SK-N-SH (cell line): ENCODE measurements at places on chromosomes 3 and 15. TPM values are rescaled to one million over a fixed set of nuclear protein-coding genes. Genes with fewer than 3 reads are reported as not detected.
A peak's percentile ranks its signal among the peaks of the same experiment; 100 is the strongest.

DNA sequence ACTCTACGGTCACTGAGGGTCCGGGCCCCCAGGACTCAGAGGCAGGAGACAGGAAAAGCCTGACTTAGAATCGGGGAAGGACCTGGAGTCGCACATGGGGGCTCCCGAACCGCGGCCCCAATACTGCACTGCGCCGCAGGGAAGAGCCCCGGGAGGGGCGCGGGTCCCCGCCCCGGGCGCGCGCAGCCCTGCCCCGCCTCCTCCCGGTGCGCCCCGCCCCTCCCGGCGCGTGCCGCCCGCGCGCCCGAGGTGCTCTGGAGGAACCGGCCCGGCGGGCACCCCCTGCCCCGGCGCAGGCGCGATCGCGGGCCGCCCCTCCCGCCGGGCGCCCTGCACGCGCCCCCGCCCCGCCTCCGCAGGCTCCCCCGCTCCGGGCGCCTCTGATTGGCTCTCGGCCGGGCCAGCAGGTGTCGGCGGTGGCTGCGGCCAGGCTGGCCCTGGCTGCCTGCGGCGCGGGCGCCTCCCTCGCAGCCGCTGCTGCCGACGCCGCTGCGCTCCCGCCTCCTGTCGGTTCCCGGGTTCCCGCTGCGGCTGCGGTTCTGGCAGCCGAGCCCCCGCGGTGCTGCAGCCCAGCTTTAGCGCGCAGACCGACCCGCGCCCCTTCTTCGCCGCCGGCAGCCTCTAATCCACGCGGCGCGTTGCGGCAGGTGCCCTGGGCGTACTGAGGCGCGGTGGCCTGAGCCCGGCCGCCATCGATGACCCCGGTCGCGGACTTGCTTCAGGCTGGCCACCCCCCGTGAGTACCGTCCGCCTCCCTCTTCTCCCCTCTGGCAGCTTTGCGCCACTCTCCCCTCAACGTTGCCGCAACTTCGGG, at the start of gene MYRIP:
Gene MYRIP, plus strand, starts transcription at position 429 of the 814 bp plus-strand sequence. CDS start 91,208 bp downstream, outside the sequence.
- no peaks in the 10 kb centered on the region for H3K36me3 ChIP-seq
- H3K27ac ChIP-seq = no peak within 1 kb of the TSS
- H3K4me1 ChIP-seq = peaks cover 16% of the 10 kb centered on the region; the same call in 1 of the 2 replicates

Gene ANKRD34C
- not detected in 2 replicates for polyA plus RNA-seq

GRCh38 chr15:33735637-33736247, 232.6 kb upstream of the CHRM5 start:
- H3K27ac ChIP-seq = no peak overlapping the region
- peak; percentile 51 for DNase-seq
- no peak overlapping the region for H3K4me3 ChIP-seq
- H3K27me3 ChIP-seq = no peaks in the 10 kb centered on the region

Gene HYAL1
- polyA plus RNA-seq = 0.30 and 0.49 TPM in 2 replicates

Gene GRM7
- polyA plus RNA-seq = 0.03 and 0.29 TPM in 2 replicates

Gene CATSPER2
- 0.62 and 0.96 TPM in 2 replicates for polyA plus RNA-seq

GRCh38 chr3:139106013-139106932, 61.6 kb upstream of the PRR23C start:
- H3K27me3 ChIP-seq = peaks cover 15% of the 10 kb centered on the region
- H3K4me3 ChIP-seq = no peak overlapping the region
- no peaks in the 10 kb centered on the region for H3K36me3 ChIP-seq
- no peak for DNase-seq

DNA sequence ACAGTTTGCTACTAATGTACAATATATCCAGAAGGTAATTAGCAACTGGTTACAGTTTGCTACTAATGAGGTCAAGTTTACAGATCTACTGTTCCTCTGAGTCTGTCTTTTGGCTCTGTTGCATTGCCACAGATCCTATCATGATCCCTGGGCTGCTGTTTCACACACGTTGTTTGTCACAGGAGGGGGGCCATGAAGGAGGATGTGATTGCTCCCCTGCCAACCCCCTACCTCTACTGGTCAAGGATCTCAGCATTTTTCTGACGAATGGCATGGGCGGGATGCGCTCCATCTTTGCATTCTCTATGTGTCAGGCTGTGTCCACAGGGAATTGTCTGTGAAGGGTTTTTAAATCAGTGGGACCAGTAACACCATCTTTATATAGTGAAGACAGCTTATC, 91.9 kb downstream of the CHL1 start:
- no peak overlapping the region for H3K27ac ChIP-seq
- no peaks in the 10 kb centered on the region for H3K36me3 ChIP-seq
- DNase-seq = peak; percentile 35
- H3K4me1 ChIP-seq = peaks cover 11% of the 10 kb centered on the region
- H3K4me3 ChIP-seq = no peak overlapping the region

Gene GABPB1
- polyA plus RNA-seq = 12.8 and 14.2 TPM in 2 replicates

Gene OIP5
- 7.2 and 8.4 TPM in 2 replicates for polyA plus RNA-seq

GRCh38 chr15:60006873-60007272, 2.8 kb downstream of the FOXB1 start:
- no peak overlapping the region for H3K27ac ChIP-seq
- DNase-seq = no peak
- no peaks in the 10 kb centered on the region for H3K36me3 ChIP-seq
- no peaks in the 10 kb centered on the region for H3K4me1 ChIP-seq
- peak overlapping the region; percentile 57; the same call in 1 of the 2 replicates for H3K4me3 ChIP-seq

Gene ZNF80
- not detected in 2 replicates for polyA plus RNA-seq

DNA sequence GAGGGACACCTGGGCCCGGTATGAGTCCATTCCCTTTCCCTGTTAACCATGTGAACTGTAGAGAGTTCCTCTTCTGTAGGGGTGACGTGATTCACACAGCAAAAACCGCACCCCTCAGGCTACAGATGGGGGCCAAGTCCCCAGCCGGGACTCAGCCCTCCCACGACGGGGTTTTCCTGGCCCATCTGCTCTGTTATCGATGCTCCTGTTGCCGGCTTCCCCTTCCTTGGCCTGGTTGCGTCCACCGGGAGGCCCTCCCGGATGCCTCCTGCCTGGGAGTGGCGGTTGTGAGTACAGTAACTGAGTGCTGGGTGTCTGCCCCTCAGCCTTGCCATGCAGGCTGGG, 817 bp upstream of the PLXNA1 start:
- no peak for DNase-seq
- H3K27me3 ChIP-seq = no peaks in the 10 kb centered on the region

DNA sequence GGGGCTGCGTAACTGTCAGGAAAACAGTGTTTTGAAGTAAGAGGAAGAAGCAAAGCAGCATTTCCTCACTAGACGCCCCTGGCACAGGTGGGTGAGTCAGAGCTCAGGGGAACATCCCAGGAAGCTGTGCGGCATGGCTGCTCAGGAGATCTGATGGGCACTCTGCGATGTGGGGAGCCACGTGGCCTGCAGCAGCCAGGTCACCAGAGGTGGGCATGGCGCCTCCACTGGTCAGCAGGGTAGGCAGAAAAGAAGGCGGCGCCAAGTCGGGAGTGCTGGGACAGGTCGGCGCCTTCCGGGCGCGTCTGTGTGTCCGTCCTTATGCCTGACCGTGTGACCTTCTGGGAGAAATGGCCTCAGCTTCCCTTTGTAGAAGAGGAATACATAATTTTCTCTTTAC, 249.9 kb upstream of the ST8SIA2 start:
- no peak overlapping the region for H3K27ac ChIP-seq
- H3K4me1 ChIP-seq = no peaks in the 10 kb centered on the region
- H3K36me3 ChIP-seq = no peaks in the 10 kb centered on the region
- no peak for DNase-seq
- H3K4me3 ChIP-seq = no peak overlapping the region
- H3K27me3 ChIP-seq = no peaks in the 10 kb centered on the region

Gene TF
- polyA plus RNA-seq = 0.02 and 0.08 TPM in 2 replicates

DNA sequence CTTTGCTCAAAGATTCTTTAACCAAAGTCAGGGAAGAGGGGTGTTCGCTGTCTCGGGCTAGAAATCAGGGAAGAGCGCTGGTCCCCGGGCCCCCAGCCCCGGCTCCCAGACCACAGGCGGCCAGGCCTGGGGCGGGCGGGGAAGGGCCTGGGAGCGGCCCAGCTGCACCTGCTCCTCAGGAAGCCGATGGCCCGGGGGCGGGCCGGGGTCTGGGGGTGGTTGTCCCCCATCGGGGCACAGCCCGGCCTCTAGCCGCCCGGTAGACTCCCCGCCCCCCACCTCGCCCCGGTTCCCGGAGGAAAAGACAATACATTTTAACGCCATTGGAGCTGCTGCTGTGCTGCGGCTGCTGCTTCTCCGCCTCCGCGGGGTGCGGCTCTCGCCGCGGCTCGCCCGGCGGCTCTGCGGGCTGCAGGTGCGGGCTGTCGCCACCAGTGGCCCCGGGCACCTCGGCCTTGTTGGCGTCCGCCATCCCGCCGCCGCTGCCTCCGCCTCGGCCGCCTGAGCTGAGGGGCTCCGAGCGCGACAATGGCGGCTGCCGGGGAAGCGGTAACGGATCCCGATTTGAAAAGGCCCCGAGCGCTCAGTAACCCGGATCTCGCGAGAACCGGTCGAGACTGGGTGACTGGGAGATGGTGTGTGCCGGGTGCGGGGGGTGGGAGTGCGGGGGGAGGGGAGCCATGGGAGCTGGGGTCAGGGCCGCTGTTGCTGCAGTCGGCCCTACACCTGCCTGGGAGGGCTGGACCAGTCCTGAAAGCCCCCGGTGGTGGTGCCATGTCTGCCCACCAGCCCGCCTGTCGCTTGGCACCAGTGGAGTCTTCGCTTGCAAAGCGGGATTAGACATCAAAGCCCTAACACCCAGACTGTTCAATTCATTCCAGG, at the start of gene MYEF2:
Gene MYEF2, minus strand, starts transcription at position 530 of the 882 bp plus-strand sequence. Its CDS starts 58 bp downstream, at position 472.
- no peaks in the 10 kb centered on the region for H3K27me3 ChIP-seq
- peaks cover 8% of the 10 kb centered on the region; the same call in 1 of the 2 replicates for H3K4me1 ChIP-seq
- DNase-seq = peak; percentile 94
- H3K4me3 ChIP-seq = peak within 1 kb of the TSS; percentile 61

GRCh38 chr15:81809543-81809942, 236.3 kb downstream of the MEX3B start:
- no peak overlapping the region for H3K4me3 ChIP-seq
- H3K27ac ChIP-seq = no peak overlapping the region
- no peaks in the 10 kb centered on the region for H3K27me3 ChIP-seq
- peak; percentile 33 for DNase-seq
- H3K36me3 ChIP-seq = no peaks in the 10 kb centered on the region
